ENCODE measurements at places on chromosomes 5 and 9. TPM values are rescaled to one million over a fixed set of nuclear protein-coding genes. Genes with fewer than 3 reads are reported as not detected.
A peak's percentile ranks its signal among the peaks of the same experiment; 100 is the strongest.

- no peak overlapping the region for H3K4me3 ChIP-seq
- DNase-seq = no peak
- no peaks in the 10 kb centered on the region for H3K27me3 ChIP-seq
- H3K4me1 ChIP-seq = no peaks in the 10 kb centered on the region
- H3K36me3 ChIP-seq = no peaks in the 10 kb centered on the region
- H3K27ac ChIP-seq = no peak overlapping the region
These were observed 2.7 kb upstream of the BTNL9 start for GRCh38 chr5:181037365-181037861.

FBXL7 gene
- total RNA-seq = 1.3 TPM

ANKRD55 gene
- 0.89 TPM for total RNA-seq

- H3K4me3 ChIP-seq = no peak overlapping the region
- no peak overlapping the region for H3K27ac ChIP-seq
- no peaks in the 10 kb centered on the region for H3K27me3 ChIP-seq
- no peaks in the 10 kb centered on the region for H3K36me3 ChIP-seq
- DNase-seq = no peak
These were observed 469.7 kb upstream of the ZNF462 start for GRCh38 chr9:106393226-106393625.

IFNB1 gene
- total RNA-seq = not detected

DNA sequence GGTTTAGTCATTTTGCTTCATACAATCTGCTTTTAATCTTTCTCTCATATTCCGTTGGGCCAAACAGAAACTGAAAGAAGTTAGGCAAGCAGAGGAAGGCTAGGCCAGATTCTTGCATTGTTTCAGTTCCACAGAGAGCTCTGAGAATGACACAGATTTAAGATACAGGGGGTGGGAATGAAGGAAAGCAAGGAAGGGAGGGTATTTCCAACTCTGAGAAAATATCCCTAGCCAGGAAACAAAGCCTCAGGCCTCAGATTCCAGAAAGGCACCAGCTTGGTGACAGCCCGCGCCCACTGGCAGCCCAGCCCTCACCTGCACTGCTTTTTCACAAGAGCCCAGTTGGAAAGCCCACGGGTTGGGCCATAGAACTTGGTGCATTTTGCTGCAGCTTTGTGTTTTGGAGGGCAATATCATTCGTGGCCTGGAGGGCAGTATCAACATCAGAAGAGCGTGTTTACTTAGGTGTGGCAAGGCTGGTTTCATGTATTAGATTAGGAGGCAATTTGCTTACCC, 63.5 kb downstream of the ENC1 start:
- H3K36me3 ChIP-seq = no peaks in the 10 kb centered on the region
- H3K4me3 ChIP-seq = peak overlapping the region; percentile 6
- H3K4me1 ChIP-seq = no peaks in the 10 kb centered on the region
- H3K27me3 ChIP-seq = no peaks in the 10 kb centered on the region
- peak overlapping the region; percentile 88 for H3K27ac ChIP-seq

GRCh38 chr9:125694478-125694877, 12.5 kb downstream of the MAPKAP1 start:
- H3K36me3 ChIP-seq = no peaks in the 10 kb centered on the region
- no peaks in the 10 kb centered on the region for H3K4me1 ChIP-seq
- H3K27me3 ChIP-seq = no peaks in the 10 kb centered on the region
- H3K4me3 ChIP-seq = no peak overlapping the region

GRCh38 chr9:7739595-7739994, 60.0 kb downstream of the DMAC1 start:
- H3K27me3 ChIP-seq = no peaks in the 10 kb centered on the region
- H3K4me1 ChIP-seq = no peaks in the 10 kb centered on the region
- no peak overlapping the region for H3K27ac ChIP-seq

GRCh38 chr5:53095931-53096525, 13.5 kb downstream of the MOCS2 start:
- H3K4me3 ChIP-seq = no peak overlapping the region
- H3K27me3 ChIP-seq = no peaks in the 10 kb centered on the region
- peaks cover 41% of the 10 kb centered on the region for H3K36me3 ChIP-seq
- H3K4me1 ChIP-seq = no peaks in the 10 kb centered on the region
- no peak for DNase-seq
- H3K27ac ChIP-seq = no peak overlapping the region

GRCh38 chr5:102946971-102947370, 173.0 kb downstream of the GIN1 start:
- no peak overlapping the region for H3K27ac ChIP-seq
- H3K4me1 ChIP-seq = no peaks in the 10 kb centered on the region
- H3K27me3 ChIP-seq = no peaks in the 10 kb centered on the region

TTF1 gene
- total RNA-seq = 2.2 TPM

- no peak overlapping the region for H3K4me3 ChIP-seq
- H3K4me1 ChIP-seq = no peaks in the 10 kb centered on the region
- H3K27me3 ChIP-seq = no peaks in the 10 kb centered on the region
- no peak overlapping the region for H3K27ac ChIP-seq
These were observed 262.7 kb downstream of the YTHDC2 start for GRCh38 chr5:113776168-113776567.

- H3K27me3 ChIP-seq = no peaks in the 10 kb centered on the region
- H3K27ac ChIP-seq = no peak overlapping the region
- H3K4me3 ChIP-seq = no peak overlapping the region
- DNase-seq = no peak
These were observed 39.8 kb upstream of the RANBP6 start for GRCh38 chr9:6055216-6055615.
